GOT3 (cell line): ENCODE measurements at places on chromosomes 2 and 18.

DNA sequence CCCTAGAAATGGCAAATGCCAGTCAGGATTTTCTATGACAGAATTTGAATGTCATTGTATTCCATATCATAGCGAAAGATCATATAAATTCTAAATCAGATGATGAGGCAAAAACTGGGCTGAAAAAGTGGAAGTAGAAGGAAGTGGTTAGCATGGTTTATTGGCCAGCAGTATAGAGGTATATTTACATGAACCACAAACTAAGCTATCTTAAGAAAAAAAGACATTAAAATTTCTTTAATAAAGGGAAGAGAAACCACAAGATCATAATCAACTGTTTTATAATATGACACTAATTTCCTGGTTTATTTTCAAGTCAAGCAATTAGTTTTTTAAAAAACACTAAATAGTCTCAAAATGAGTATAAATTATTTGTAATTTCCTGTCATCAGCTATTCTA lies 123.2 kb upstream of the LRP1B start:
- DNase-seq: no peak

GRCh38 chr2:76584474-76584873 lies 873.8 kb upstream of the GCFC2 start:
- no peak for DNase-seq

- DNase-seq: no peak
Measured at GRCh38 chr18:42954887-42955286, 160.6 kb downstream of the RIT2 start.

DNA sequence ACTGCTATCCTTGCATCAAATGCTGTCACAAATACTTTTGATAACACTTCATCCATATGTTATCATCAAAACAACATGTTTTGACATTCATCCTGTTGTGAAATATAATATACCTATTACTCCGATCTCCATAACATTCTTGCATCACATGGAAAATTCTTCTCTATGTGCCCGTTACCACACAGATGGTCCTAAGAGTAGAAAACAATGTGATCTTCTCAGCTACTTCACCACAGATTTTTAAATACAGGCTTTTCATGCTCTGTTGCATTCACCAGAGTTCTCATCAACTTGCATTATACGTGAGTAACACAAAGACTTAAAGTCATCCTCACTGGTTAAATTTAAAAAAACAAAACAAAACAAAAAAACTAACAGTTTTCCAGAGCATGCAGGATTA lies 1603.3 kb upstream of the ZEB2 start:
- DNase-seq: no peak

GRCh38 chr2:36453652-36454051 lies 98.1 kb downstream of the CRIM1 start:
- DNase-seq: no peak

- DNase-seq: no peak
Measured at GRCh38 chr2:201006704-201007103, 43.2 kb upstream of the ORC2 start.

- no peak for DNase-seq
Measured at GRCh38 chr18:58316396-58317342, 272.6 kb downstream of the NEDD4L start.

DNA sequence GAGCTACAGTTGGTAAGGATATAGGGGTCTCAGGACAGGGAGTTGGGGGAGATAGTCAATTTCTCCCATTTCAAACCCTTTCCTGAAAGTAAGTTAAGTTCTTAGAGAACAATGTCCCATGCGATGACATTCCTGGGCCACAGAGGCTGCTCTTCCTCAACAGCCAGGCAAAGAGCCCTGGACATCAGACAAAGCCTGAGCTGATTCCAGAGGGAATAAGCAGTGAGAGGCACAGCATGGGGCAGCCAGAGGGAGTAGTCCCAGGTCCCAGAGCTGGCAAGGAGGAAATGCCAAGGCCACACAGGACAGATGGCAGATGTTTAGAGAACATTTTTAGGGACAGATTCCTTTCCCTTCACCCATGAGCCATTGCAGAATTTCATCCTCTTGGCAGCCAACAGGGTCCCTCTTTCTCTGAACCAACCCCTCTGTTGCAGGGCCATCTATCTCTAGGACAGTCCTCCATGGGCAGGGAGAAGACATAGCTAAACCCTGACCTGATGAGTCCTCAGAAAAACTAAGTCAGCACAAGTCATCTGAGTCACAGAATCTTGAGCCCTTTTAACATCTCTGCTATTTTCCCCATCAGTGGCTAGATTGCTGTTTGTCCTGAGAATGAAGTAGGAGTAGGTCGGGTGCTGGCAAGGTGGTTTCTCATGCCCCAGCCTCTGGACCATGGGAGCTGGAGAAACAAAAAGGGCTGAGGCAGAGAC lies 81.6 kb upstream of the STPG4 start:
- no peak for DNase-seq

DNA sequence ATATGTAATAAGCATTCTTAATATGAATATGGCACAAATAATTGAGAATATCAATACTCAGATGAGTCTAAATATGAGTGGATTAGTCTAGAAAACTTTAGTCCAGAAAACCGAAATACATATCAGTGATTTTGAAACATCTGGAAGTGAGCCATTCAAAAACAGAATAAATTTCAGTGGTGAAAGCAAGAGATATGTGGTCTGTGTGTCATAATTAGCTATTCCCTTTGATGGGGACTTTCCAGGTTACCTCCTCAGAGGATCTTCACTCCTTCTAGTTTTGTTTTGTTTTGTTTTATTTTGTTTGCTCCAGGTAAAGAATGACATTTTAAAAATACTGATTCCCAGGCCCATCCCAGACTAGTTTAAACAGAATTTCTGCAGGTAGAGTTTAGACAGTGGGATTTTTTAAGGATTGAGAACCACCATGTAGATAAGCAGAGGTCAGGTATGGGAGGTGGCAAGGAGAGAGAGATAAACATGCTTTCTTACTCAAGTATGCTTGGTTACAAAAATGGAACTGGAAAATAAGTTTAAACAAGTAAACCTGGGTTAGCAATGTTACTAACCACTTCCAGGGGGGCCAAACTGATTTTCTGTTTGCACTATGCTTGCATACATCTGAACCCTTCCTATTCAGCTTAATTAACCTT lies 70.7 kb downstream of the NABP1 start:
- no peak for DNase-seq

DNA sequence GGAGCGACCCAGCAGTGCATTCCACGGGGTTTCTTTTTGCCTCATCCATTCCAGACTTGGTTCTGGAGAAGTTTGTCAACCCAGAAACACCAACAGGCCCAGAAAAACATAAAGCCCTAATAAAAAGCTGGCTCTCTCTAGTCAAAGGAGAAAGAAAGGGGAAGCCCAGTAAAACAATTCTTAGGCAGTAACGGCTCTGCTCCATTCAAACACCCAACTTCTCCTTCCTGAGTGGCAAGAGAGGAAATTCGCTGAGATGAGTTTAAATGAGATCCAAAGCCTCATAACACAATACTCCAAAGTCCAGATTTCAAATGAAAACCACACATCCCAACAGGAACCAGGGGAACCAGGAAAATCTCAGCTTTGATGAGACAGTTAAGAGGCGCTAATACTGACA lies 179.9 kb downstream of the RPIA start:
- no peak for DNase-seq

GRCh38 chr18:12819841-12820240 lies 64.2 kb downstream of the PTPN2 start:
- no peak for DNase-seq

DNA sequence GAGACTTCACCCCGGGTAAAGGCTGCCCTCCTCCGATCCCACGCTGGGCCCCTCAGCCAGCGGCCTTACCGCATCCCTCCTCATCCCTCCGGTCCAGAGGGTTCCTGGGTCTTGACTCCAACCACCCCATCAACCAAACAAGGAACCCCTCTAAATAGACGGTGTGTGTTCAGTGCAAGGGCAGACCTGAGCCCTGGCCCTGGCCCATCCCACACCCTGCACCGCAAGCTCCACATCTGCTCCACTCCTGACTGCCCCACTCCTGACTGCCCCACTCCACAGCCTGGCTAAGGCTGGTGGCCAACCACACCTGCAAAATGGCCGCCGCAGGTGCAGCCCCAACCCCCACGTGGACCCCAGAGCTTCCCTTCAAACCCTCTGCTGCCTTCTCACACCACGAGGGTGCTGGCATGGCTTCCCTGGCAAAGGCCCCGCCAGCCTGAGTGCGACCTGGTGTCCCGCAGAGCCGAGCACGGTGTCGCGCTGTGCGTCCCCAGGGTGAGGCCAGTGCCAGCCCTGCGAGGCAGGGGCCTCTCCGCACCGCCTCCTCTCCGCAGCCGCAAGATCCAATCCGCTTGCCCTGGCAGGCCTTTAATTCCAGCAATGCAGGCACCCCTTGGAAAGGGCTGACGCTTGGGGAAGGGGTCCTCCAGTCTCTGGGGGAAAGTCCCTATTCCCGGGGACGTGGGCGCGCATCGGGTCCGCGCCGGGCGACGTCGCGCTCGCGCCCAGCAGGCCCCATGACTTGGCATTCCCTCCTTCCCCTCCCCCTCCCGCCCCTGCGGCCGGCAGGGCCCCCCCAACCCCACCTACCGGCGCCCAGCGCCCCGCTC lies 1.5 kb downstream of the KIF1A start:
- no peak for DNase-seq

DNA sequence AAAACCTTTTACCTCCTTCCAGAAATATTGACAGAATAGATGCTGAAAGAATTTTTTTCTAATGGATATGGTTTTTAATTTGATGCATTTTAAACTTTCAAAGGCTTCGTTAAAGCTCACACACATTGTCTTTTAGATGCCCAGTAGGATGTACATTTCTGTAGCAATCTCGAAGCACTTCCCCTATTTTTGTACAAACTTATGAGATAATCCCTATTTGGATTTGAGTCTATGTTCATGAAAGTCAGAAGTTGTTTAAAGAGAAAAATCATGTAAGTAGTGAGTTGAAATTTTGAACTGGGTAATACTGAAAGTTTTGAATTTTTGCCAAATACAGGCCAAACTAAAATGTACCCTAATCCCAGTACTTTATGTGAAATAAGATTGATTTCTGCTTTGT lies 38.1 kb upstream of the MMADHC start:
- DNase-seq: no peak

- DNase-seq: no peak
Measured at GRCh38 chr2:199932312-199932855, 21.3 kb downstream of the C2orf69 start.

GRCh38 chr18:62157843-62158242 lies 29.0 kb downstream of the PIGN start:
- DNase-seq: no peak

- DNase-seq: no peak
Measured at GRCh38 chr2:170643346-170643745, 71.8 kb upstream of the SP5 start.

- no peak for DNase-seq
Measured at GRCh38 chr18:23922939-23923338, 91.6 kb upstream of the TTC39C start.

DNA sequence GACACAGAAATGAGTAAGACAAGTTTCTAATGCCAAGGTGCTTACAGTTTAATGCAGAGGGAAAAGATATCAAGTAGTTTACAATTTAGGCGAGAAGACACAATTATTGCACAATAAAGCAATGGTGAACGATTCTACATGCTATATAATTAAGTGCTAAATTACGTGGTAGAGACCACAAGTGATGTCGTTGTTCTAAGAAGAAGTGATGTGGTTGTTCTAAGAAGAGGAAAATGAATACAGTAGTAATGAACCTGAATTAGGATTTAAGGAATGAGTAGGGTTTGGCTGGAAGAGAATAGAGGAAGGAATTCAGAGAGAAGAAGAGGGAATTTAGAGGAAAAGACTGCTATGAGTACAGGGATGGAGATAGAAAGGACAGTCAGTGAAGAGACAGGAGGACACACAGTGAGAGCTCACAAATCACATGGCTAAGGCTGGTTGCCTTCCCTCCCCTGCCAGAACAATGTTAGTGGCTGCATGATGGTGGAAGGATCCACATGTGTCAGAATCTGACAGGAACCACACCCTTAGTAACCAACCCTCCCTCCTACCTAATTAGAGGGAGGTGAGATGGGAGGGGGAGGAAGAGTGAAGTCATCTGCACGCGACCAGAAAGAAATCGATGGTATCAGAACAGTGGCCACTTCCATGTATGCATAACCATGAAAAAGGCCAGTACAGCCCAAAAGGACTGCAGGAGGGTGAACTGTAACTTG lies 44.7 kb downstream of the M1AP start:
- DNase-seq: no peak

- no peak for DNase-seq
Measured at GRCh38 chr2:736939-737338, 59.7 kb upstream of the TMEM18 start.

GRCh38 chr2:47048801-47049480 lies 106.2 kb downstream of the STPG4 start:
- no peak for DNase-seq

DNA sequence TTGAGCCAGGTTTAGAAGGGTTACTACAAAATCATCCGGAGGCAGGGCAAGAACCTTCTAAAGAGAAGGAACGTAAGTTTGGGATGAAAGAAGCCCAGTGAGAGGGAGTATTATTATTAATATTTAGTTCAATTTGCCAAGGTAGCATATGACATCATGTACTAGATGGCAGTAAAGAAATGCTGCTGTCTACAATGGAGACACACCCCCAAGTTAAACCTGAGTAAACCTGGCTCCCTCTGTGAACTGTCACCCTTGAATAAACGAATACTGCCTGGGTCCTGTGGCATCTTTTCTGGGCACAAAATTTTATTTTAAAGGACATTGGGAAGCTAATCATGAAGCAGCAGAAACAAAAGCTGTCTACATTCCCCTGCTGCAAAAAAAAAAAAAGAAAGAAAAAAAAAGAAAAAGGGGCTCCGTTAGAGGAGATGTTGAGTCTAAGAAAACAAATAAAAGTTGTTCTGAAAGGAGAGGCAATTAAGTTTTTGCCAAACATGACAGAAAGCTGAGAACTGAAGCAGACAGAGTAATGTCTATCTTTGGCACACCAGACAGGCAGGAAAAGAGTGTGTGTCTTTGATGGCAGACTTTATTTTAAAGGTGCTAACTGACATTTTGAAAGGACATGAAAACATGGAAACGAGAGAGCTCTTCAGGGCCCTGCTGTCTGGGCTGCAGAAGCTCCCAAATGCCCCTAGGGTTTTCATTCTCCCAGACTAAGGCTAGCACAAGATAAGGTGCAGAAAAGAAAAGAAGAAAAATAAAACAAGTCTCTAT lies 557.7 kb upstream of the CHAC2 start:
- DNase-seq: no peak

- DNase-seq: no peak
Measured at GRCh38 chr2:216151313-216152025, 42.3 kb downstream of the XRCC5 start.

DNA sequence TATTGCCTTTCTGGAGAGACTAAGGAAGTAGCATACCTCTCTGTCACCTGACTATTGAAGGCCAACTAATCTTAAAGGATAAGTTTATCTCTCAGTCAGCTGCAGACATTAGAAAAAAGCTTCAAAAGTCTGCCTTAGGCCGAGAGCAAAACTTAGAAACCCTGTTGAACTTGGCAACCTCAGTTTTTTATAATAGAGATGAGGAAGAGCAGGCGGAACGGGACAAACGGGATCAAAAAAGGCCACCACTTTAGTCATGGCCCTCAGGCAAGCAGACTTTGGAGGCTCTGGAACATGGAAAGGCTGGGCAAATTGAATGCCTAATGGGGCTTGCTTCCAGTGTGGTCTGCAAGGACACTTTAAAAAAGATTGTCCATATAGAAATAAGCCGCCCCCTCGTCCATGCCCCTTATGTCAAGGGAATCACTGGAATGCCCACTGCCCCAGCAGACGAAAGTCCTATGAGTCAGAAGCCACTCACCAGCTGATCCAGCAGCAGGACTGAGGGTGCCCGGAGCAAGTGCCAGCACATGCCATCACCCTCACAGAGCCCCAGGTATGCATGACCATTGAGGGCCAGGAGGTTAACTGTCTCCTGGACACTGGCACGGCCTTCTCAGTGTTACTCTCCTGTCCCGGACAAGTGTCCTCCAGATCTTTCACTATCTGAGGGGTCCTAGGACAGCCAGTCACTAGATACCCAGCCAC lies 61.5 kb upstream of the FAM98A start:
- DNase-seq: no peak
